ENCODE measurements at places on chromosomes 4 and X.

GRCh38 chrX:124717537-124717936 is 371.2 kb downstream of the SH2D1A start:
- no peak for DNase-seq

GRCh38 chrX:120562569-120562926 is 1.8 kb upstream of the CUL4B start:
- DNase-seq, result no peak

DNA sequence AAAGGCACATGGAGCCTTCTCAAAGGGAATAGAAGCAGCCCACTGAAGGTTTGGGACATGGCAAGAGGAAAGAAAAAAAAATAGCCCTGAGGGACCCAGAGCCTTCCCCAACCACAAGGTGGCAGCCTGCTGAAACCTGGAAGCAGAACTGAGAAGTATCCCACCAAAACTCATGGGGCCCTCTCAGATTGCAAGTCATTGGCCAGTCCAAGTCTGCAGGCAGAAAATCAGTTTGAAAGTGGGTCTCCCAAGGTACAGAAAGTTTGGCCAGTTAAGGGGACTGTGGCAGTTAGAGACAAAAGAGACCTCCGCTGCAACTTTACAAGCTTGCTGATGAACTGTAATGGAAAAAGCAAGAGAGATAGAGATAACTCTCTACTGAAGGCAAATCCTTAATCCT is 155.8 kb downstream of the ANTXR2 start:
- DNase-seq, result no peak

GRCh38 chrX:118637997-118638396 is 89.4 kb upstream of the IL13RA1 start:
- DNase-seq, result no peak

GRCh38 chrX:132090403-132091159 is 37.2 kb downstream of the FRMD7 start:
- DNase-seq, result no peak

GRCh38 chrX:151359341-151359740 is 37.7 kb upstream of the VMA21 start:
- DNase-seq, result no peak

DNA sequence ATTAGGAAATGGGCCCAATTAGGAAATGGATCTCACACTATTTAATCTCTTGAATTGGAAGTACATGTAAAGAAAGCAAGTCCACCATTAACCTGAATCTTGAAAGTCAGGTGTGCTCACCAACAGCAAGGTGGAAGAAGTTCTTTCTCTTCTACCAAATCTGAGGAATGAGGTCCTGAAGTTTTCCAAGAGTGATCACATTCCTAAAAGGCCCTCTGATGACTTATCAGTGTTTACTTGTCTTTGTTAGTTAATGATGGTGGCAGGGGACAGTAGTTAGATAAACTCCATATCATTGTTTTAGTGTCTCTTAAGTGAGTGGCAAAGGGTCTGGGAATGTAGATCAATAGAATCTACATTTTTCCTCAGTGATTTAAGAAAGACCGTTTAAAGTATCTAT is 61.3 kb upstream of the APELA start:
- DNase-seq, result no peak

GRCh38 chr4:122379239-122379638 is 428 bp downstream of the ADAD1 start:
- no peak for DNase-seq

DNA sequence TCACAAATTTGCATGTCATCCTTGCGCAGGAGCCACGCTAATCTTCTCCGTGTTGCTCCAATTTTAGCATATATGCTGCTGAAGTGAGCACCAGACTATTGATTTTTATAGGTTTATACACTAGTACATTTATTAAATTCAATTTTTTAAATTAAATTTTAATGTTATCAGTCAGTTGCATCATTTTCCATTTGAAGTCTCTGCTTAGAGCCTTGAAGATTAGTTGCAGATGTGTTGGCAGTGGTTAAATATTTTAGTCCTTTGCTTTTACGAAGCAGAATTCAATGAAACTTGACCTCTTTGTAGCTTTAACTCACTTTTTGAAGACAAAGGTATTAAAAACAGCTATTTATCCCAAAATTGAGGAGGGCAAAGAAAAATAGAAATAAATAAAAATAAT is 16.5 kb downstream of the TRAPPC11 start:
- no peak for DNase-seq

- no peak for DNase-seq
These were observed 270.2 kb downstream of the PAPSS1 start for GRCh38 chr4:107449611-107450369.

- DNase-seq, result no peak
These were observed 1.4 kb upstream of the MSL3 start for GRCh38 chrX:11756354-11757318.

- peak; percentile 51 for DNase-seq
These were observed 10.4 kb downstream of the CLCN5 start for GRCh38 chrX:49932791-49933190.

- DNase-seq, result no peak
These were observed 53.6 kb downstream of the MAP7D2 start for GRCh38 chrX:20063153-20063552.

DNA sequence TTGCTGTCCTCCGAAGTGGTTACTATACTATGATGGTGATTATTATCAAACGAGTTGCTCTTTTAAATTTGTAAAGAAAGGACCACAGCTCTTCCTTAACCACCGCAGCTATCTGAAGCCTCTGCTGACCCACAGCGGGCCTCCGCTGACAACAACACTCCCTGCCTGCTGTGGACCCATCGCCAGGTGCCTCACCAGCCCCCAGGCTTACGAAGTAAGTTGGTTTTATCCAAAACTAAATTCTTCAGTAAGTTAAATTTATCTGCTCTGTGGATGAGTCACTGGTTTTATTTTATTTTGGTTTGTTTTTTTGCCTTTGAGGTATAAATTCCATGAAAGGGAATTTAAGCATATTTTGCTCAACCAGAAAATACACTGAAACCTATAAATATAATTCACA is 54.7 kb downstream of the SLC9A6 start:
- no peak for DNase-seq

DNA sequence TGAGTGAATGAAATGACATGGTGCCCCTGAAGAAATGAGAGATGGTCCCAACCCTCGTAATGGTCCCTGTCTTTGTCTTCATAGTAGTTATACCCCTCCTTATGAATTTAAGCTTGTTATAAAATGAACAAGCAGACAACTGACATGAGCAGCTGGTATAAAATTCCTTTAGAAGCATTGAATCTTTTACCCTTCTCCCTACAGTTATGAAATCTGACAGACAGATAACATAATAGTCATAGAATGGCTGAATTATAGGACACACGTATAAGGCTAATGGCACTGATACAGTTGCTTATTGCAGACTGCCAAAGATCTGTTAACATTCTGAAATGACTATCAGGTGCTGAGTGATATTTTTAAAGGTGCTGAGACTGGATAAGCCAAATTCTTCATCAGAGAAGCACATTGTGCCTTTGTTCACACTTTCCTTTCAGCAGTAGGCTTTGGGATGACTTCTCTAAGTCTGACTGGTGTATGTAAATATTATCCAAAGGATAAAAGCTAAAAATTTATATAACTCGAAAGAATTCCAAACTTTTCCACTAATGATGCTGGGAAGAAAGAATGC is 47.4 kb upstream of the PDGFC start:
- DNase-seq, result no peak

- no peak for DNase-seq
These were observed 98.8 kb downstream of the ADRA2C start for GRCh38 chr4:3864742-3865721.

DNA sequence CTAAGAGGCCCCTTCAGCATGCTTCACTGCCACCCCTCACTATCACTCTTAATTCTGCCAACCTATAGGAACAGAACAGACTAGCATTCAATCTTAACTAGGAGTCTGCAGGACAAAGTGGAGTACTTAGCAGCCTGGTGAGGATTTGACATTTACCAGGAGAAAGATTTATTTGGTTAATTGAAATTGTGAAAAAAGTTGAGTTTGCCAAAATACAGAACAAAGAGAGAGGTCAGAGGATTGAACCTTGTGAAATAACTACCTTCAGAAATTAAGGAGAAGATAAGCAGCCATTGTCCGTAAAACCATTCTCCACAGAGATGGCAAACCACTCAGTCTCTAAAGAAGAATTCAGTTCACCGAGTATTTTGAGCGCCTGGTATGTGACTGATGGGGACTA is 41.8 kb upstream of the IQCM start:
- no peak for DNase-seq

DNA sequence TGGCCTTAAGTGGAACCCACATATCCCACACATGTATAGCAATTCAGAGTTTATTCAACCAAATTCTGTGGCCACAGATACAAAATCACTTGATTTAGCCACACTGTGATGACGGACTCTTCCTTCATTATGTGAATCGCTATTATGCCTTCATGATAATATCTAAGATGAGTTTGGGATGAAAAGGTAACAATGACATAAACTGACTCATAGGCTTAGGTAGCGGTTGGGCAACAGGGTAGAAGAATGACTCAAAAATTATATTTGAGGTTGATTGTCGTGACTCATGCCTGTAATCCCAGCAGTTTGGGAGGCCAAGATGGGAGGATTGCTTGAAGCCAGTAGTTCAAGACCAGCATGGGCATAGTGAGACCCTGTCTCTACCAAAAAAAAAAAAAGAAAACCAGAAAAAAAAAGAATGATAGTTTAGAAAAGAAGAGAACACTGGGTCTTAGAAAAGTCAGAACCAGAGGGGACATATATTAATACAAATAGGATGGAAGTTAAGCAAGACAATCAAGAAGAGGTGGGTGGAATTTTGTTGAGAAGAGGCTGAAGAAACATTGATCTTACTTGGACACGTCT is 70.4 kb upstream of the USP9X start:
- no peak for DNase-seq

DNA sequence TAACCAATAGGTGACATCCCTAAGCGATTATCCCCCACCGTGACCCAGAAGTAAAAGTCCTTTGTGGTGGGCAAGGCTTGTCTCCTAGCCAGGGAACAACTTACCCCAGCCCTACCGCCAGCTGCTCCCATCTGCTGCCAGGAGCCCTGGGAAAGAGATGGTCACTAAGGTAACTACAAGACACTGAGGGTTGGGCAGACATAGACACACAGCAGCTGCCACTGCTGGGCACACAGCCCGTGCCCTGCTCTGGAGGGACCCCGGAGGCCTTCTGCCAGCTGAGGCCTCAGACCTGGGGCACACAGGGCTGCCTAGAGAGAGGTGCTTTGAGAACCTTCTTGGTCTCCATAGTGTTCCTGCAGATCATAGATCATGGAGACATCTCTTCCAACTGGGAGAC is 53.0 kb upstream of the PROM1 start:
- DNase-seq, result no peak

- DNase-seq, result no peak
These were observed 10.9 kb downstream of the KLHL4 start for GRCh38 chrX:87528487-87528886.

GRCh38 chr4:48779095-48779997 is 733 bp downstream of the FRYL start:
- DNase-seq, result no peak

DNA sequence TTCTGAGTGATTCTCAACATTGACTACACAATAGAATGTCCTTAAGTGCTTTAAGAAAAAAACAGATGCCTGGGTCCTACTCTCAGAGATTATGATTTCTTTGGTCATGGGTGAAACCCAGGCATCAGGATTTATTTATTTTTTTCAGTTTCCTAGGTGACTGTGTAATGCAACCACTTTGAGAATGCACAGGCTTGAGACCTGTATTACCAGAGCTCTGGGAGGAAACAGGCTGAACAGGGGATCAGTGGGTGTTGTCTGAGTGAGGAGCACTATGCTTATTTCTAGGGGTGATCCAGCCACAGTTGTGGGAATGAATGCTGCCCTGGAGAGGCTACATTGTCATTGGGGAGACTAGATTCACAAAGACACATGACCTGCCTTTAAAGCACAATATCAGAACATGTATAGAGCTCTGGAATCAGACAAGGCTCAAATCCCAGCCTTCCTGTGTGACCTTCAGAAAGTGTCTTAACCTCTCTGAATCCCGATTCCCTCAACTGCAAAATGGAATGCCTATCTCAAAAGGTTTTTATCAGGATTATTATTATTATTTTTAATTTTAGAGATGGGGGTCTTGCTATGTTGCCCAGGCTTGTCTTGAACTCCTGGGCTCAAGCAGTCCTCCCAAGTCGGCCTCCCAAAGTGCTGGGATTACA is 61.6 kb upstream of the PRPS1 start:
- DNase-seq, result no peak

DNA sequence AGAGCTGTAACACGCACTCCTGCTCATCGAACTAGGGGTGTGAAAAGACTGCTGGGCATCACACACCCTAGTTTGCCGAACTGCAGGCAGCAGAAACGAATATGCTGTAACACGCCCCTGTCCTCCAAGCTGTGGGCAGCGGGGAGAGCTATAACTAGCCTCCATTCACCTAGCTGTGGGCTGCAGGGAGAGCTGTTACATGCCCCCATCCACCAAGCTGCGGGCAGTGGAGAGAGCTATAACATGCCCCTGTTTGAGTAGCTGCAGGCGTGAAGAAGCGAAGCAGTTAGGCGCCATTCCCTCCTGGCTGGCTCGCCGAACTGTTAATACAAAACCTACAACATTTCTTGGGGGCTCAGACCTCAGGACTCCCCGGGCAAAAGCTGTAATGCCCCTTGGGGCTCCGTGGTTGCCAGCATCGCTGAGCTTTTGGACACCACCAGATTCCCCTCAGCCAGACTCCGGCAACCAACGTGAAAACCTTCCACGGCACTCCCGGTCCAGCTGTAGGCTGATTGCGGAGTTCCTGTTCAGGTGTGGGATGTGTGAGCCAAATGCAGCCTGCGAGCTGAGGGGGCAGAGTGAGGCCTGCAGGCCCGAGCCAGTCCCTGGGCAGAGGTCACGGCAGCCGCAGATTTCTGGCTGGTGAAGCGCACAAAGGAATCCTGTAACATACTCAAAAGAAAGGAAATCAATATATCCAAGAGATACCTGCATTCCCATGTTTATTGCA is 41.1 kb upstream of the ANKRD17 start:
- DNase-seq, result no peak

GRCh38 chr4:139658185-139658584 is 7.4 kb upstream of the MGST2 start:
- DNase-seq, result no peak

DNA sequence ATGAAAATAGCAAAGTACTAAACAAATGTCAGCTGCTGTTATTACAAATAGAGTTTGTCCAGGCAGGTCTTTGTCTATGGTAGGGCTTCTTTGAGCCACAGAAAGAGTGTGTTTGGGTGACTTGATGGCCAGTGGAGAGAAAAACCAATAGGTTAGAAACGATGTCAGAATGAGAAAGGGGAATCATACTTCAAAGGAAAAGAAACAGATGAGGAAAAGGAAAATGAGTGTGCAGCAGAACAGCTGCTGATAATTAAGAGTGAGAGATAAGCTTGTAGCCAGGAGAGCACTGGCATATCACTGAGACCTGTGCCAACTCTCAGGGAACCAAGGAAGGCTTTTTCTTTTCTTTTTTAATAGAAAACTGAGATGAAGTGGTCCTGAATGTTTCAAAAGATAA is 257.2 kb downstream of the ARHGAP24 start:
- no peak for DNase-seq

DNA sequence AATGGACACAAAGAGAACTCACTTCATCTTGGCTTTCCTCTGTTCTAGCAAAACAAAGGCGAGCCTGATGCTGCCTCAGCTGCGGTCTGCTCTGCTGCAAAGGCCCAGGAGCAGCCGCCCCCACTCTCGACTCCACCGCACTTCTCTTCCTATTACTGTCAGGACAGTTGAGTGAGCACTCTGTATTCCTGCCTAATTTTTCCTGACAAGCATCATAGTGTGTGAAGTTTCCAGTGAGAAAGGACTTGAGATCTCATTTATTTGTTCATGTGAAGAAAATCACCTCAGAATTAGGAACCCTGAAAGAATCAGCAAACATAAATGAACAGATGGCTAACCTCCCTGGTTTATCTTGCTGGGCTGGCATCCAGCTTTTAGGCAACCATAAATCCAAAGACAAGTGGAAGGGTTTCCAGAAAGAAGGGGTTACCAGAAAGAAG is 15.6 kb downstream of the SCARB2 start:
- DNase-seq, result peak; percentile 85

All from NCI-H1694 (cell line).